Activated CD4-positive, alpha-beta memory T cell treated with anti-CD3 and anti-CD28 coated beads for 36 hours (primary cell): ENCODE measurements at places on chromosomes 3 and 15.
A peak's percentile ranks its signal among the peaks of the same experiment; 100 is the strongest.

- no peak for DNase-seq
Observed at GRCh38 chr3:49805367-49805782, 2.3 kb downstream of the INKA1 start.

- peak; percentile 65 for DNase-seq
Observed at GRCh38 chr15:50107591-50108408, 11.2 kb downstream of the ATP8B4 start.

DNA sequence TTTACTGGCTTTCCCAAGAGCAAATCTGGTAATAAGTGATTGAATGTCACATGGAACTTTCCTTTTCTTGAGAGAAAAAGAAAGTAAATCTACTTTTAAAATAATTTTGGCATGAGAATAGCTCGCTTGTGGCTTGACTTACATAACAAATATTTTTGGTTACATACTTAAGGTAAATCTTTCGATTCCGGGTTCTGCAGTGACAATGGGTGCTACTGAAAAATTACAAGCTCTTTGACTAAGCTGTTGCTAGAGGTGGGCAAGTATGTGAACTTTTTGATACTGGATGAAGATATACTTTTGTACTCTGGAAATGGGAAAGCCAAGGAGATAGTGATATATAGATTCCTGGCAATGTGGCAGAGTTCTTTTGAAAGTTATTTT is 51.9 kb upstream of the OTOL1 start:
- DNase-seq: no peak

GRCh38 chr3:183317271-183317670 is 64.2 kb downstream of the B3GNT5 start:
- DNase-seq: no peak

GRCh38 chr3:136954980-136955780 is 2.6 kb upstream of the IL20RB start:
- DNase-seq: no peak

- DNase-seq: no peak
Observed at GRCh38 chr15:76236350-76236749, 74.9 kb downstream of the ETFA start.
